Osteoblast (primary cell): ENCODE measurements at places on chromosomes 7 and 10. TPM values are rescaled to one million over a fixed set of nuclear protein-coding genes. Genes with fewer than 3 reads are reported as not detected.

- DNase-seq: no peak
These were observed 716.0 kb downstream of the XPNPEP1 start for GRCh38 chr10:109207361-109207760.

DNA sequence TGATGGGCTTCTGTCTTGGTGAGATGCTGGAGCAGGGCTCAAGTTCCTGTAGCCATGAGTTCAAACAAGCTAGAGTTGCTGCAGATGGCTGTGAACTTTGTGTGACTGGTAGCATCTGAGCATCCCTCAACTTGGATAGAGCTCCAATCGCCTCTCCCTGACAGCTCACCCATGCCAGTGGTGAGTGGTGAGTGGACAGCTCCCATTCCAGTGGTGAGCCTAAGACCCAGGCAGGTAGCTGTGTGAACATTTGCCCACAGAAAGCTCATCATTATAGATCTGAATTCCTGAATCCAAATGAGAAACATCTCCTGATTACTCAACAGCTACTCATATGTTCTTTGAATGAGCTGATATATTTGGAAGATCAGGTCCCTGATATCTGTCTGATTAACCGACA is 25.3 kb downstream of the STEAP1B start:
- DNase-seq: no peak

DNA sequence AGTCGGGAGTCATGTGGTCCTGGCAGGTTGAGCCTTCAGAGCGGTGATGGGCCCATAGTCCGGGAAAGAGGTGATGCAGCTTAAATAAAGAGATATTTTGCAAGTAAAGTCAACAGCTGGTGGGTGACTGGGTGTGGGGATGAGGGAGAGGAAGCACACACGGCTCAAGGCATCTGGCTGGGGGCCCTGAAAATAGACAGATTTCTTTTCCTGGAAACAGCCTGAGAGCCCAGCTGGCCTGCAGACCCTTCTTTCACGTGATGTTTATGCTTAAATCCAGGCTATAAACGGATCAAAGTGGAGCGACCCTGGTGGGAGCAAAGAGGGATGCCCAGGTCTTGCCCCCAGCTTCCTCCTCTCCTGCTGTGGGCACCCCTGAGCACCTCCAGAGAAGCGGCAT is 149.1 kb downstream of the TEX36 start:
- DNase-seq: no peak

FGFR2 gene
- total RNA-seq: 9.7 and 13.8 TPM in 2 replicates
